ENCODE measurements at places on chromosomes 5 and 9. TPM values are rescaled to one million over a fixed set of nuclear protein-coding genes. Genes with fewer than 3 reads are reported as not detected.

DNA sequence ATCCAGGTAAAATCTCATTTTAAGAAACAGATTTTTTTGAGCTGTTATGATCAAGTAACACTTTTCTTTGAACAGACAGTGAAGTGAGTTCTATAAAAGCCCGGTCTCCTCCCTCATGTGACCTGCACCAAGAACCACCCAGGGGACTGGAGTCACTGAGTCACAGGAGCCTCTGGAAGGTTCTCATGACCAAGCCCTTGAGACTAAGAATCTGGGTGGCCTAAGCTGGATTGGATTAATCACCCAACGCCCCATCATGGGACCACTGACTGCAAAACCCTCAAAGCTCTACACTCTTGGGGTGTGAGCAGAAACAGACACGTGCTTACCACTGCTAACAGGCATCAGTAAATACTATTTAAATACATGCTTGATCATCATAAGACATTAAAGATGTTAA lies 48.4 kb downstream of the SECISBP2 start:
- DNase-seq: peak; percentile 2
- H3K4me3 ChIP-seq: no peak overlapping the region
- H3K27me3 ChIP-seq: no peaks in the 10 kb centered on the region
- H3K36me3 ChIP-seq: peaks cover 11% of the 10 kb centered on the region

TXNDC8 gene
- total RNA-seq: not detected

GRCh38 chr5:96329289-96329688 lies 103.8 kb downstream of the PCSK1 start:
- peaks cover 12% of the 10 kb centered on the region for H3K4me1 ChIP-seq
- no peak for DNase-seq
- no peaks in the 10 kb centered on the region for H3K36me3 ChIP-seq

LEAP2 gene
- total RNA-seq: not detected

PLK2 gene
- 35.3 TPM for total RNA-seq

WWC1 gene
- total RNA-seq: 53.8 TPM

DNA sequence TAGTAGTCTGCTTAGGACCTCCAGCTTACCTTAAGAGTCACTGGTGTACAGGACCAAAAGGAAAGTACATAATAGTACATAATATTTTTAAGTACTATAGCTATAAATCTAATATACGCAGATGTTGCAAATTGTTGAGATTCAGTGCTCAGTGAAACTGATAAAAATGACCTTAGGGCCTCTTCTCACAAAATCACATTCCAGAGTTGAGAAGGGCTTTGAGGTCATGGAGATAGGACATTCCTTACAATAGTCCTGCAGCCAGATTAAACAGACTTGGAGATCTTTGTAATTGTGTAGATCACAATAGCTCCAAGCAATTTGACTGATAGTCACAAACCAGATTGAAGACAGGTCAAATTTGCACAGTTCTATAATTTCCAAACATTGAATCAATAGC lies 37.7 kb upstream of the PCSK1 start:
- no peak overlapping the region for H3K4me3 ChIP-seq
- H3K27me3 ChIP-seq: no peaks in the 10 kb centered on the region
- H3K27ac ChIP-seq: no peak overlapping the region

DNA sequence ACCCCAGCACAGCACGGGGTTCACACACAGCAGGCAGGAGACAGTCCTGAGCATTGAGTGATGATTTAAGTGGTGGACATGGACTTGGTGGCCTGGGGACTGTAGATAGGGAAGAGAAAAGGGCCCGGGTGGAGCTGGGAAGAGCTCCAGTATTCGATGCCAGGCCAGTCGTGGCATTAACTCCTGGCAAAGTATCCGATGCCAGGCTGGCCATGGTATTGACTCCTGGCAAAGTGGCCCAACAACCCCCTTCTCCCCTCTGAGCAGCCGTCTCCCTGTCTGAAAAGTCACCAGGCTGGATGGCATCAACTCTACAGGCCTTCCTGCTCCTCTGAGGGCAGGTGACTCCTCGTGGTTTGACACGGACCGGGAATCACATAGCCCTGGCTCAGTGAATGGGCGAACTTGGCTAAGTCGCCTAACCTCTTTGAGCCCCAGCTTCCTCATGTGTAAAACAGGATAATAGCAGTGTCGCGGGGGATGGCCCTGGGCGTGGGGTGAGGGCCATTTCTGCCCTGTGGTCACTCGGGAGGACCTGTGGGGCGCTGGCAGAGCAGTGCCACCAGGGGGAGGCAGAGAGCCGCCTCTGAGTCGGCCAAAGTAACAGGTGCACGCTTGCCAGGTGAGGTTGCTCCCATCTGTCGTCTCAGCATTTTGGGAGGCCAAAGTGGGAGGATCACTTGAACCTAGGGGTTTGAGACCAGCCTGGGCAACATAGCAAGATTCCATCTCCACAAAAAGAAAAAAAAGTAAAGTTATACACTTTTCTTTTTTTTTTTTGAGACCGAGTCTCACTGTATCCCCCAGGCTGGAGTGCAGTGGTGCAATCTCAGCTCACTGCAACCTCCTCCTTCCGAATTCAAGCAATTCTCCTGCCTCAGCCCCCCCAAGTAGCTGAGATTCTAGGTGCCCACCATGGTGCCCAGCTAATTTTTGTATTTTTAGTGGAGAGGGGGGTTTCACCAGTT lies 5.7 kb upstream of the SEC16A start:
- H3K36me3 ChIP-seq: no peaks in the 10 kb centered on the region
- H3K4me3 ChIP-seq: no peak overlapping the region
- no peaks in the 10 kb centered on the region for H3K27me3 ChIP-seq
- peaks cover 12% of the 10 kb centered on the region for H3K4me1 ChIP-seq
- H3K27ac ChIP-seq: no peak overlapping the region

- peak overlapping the region; percentile 70 for H3K27ac ChIP-seq
- no peak for DNase-seq
- H3K4me3 ChIP-seq: no peak overlapping the region
- no peaks in the 10 kb centered on the region for H3K36me3 ChIP-seq
These were observed 32.4 kb downstream of the LPAR1 start for GRCh38 chr9:111005746-111006470.

- no peaks in the 10 kb centered on the region for H3K27me3 ChIP-seq
- H3K4me1 ChIP-seq: no peaks in the 10 kb centered on the region
These were observed 29.7 kb upstream of the MEIKIN start for GRCh38 chr5:131974956-131975726.

HTR1A gene
- not detected for total RNA-seq

- H3K4me1 ChIP-seq: no peaks in the 10 kb centered on the region
- H3K27ac ChIP-seq: no peak overlapping the region
- no peaks in the 10 kb centered on the region for H3K36me3 ChIP-seq
- no peak overlapping the region for H3K4me3 ChIP-seq
These were observed 213.7 kb downstream of the DCP2 start for GRCh38 chr5:113190347-113190746.

DNA sequence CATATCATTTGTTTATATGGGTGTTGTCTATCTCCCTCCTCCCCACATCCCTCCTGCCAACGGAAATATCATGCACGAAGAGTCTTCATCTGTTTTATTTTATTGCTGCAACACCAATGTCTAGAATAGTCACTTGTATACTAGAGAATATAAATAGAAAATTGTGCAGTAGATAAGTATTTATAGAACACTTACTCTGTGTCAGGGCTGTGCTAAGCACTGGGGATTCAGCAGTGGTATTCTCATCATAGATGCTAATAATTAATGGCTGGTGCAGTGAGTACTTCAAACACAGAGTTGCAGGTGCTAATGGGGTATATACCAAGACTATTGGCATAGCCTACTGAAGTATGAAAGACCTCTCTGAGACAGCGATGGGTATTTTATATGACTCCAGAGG lies 353.5 kb upstream of the CDH6 start:
- DNase-seq: no peak
- H3K4me1 ChIP-seq: no peaks in the 10 kb centered on the region
- no peak overlapping the region for H3K27ac ChIP-seq
- no peaks in the 10 kb centered on the region for H3K27me3 ChIP-seq
- H3K36me3 ChIP-seq: no peaks in the 10 kb centered on the region
- no peak overlapping the region for H3K4me3 ChIP-seq

DNA sequence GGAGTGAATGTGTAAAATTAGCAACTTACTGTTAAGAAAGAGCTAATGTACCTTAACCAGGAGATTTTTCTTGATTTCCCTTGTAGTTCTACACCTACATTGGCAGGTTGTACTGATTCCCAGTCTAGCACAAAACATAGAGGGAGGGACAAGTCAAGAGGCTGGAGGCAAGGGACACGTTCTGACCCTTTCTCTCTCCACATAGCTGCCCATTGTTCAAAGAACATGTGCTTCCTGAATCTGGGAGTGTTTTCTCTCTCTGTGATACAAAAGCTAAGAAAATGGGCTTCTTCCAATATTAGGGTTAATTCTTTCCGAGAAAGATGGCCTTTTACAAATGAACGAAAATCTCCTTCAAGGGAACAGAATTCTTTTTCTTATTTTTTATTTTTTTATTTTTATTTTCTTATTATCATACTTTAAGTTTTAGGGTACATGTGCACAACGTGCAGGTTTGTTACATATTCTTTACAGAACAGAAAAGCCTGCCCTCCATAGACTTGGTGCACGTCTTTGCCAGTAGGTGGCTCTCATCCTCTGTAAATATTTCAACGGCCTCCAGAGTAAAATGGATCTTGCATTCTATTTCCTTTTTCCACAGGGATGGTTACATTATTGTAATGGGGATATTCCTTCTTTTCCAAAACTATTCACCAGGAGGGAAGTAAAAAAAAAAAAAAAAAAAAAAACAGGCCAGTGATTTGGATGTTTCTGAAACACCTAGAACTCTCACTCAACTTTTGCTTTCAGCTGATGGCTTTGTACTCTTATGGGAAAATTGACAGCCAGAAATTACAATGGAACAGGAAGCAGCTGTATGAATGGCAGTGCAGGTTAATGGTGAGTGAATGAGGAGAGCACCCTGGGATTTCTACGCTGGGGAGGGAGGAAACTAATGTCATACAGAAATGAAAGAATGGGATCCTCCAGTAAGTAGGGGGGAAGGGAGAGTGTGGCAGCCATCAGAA lies 13.1 kb upstream of the IFNA5 start:
- H3K27ac ChIP-seq: no peak overlapping the region
- no peaks in the 10 kb centered on the region for H3K36me3 ChIP-seq
- no peak overlapping the region for H3K4me3 ChIP-seq
- no peaks in the 10 kb centered on the region for H3K27me3 ChIP-seq

DNA sequence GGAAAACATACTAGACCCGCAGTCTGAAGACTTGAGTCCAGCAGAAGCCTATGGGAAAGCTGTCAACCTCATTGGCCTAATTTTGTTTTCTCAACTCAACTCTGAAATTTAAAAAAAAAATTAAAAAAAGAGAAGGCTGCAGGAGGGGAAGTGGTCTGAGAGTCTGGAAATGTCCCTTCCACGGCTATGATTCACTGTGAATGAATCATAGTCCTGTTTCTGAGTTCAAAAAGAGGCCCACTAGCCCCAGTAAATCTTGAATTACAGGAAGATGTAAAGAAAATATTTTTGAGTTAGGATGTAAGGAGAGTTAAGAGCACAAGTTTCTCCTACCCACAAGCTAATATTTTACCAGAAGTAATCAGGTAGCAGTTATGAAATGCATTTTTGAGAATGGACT lies 565.5 kb upstream of the DMAC1 start:
- H3K36me3 ChIP-seq: no peaks in the 10 kb centered on the region
- H3K27ac ChIP-seq: no peak overlapping the region
- no peak overlapping the region for H3K4me3 ChIP-seq
- no peak for DNase-seq
- no peaks in the 10 kb centered on the region for H3K27me3 ChIP-seq

DNA sequence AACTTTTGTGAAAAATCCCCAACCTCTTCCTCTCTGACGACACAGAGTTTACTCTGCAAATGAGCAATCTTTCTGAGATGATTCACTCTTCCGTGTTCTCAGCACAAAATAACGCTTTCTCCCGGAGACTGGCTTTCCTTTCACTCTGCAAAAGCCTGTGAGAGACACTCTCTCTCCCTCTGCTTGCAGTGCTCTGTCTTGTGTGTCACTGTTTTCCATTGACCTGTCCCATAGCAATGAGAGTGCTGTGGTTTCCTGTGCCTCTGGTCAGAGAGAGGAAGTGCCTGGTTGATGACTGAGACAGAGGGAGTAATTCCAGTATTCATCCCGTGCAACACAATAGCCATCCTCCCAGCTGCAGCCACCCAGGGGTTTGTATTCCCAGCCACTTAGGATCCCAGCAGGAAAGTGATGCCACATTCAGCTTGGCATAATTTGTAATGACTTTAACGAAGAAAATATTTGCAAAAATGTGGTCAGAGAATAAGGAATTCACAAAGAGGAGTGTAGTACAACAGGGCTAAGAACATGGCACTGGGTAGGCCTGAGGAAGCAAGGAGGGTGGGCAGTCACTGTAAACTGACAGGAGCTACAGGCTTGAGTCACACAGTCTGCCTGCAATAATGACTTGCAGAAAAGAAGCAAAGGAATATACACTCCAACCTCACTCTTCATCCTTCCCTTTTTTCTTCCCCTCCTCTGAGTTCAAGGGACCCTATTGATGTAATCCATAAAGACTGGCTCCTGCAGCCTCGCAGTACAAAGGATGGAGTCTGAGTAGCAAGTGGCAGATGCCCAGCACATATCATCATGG lies 463.5 kb upstream of the RGMB start:
- H3K27me3 ChIP-seq: no peaks in the 10 kb centered on the region
- no peak overlapping the region for H3K4me3 ChIP-seq
- H3K4me1 ChIP-seq: no peaks in the 10 kb centered on the region
- no peak for DNase-seq
- no peaks in the 10 kb centered on the region for H3K36me3 ChIP-seq
- H3K27ac ChIP-seq: no peak overlapping the region

- no peaks in the 10 kb centered on the region for H3K36me3 ChIP-seq
- no peak overlapping the region for H3K27ac ChIP-seq
- H3K27me3 ChIP-seq: no peaks in the 10 kb centered on the region
- no peaks in the 10 kb centered on the region for H3K4me1 ChIP-seq
- H3K4me3 ChIP-seq: no peak overlapping the region
- no peak for DNase-seq
These were observed 183.6 kb upstream of the MAP3K1 start for GRCh38 chr5:56631719-56632118.

CNTFR gene
- total RNA-seq: 1.7 TPM

- H3K4me3 ChIP-seq: no peak overlapping the region
- H3K27me3 ChIP-seq: no peaks in the 10 kb centered on the region
- no peaks in the 10 kb centered on the region for H3K36me3 ChIP-seq
- H3K4me1 ChIP-seq: no peaks in the 10 kb centered on the region
These were observed 300.0 kb upstream of the TAS2R1 start for GRCh38 chr5:9930156-9930555.

SLC6A3 gene
- 0.40 TPM for total RNA-seq

DNA sequence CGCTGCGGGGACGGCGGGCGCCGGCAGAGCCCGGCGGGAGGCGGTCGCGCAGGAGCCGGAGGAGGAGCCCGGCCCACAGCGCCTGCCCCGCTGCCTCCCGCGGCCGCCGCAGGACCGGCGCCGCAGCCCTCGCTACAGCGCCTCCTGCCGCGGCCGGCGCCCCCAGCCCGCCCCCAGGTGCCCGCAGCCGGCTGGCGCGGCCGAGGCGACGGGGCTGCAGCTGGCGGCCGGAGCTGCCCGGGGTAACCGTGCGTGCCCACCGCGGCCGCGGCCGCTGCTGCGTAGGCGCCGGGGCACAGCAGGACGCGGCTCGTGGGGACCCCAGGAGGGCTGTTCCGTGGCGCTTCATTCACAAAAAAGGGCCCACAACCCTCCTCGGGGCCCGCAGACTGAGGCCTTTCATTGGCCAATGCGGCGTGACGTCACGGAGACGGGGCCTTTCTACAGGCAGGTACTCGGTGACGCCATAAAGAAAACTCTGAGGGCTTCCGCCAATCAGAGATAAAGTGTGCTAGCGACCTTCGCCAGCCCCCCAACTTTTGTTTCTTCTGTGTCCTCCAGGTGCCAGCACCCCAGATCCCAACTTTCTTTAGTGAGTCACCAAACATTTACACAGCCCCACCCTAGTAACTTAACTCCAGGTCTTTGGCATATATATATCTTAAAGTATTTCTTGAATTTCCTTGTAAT lies at the start of gene CDC14B:
Gene CDC14B (minus strand): TSS at position 353 of the 690 bp plus-strand sequence. CDS start 465 bp downstream, outside the sequence.
- H3K27me3 ChIP-seq: no peaks in the 10 kb centered on the region
- peak; percentile 93 for DNase-seq
- H3K4me3 ChIP-seq: peak within 1 kb of the TSS; percentile 91
- H3K4me1 ChIP-seq: no peaks in the 10 kb centered on the region
